ENCODE measurements at places on chromosomes 16 and 17. TPM values are rescaled to one million over a fixed set of nuclear protein-coding genes. Genes with fewer than 3 reads are reported as not detected.

The WSCD1 gene
- polyA plus RNA-seq, result 0.16 TPM

The C17orf107 gene
- polyA plus RNA-seq, result 0.58 TPM

The PYDC1 gene
- polyA plus RNA-seq, result not detected

The CMTM2 gene
- polyA plus RNA-seq, result 0.06 TPM

The CWC25 gene
- polyA plus RNA-seq, result 15.2 TPM

The ABI3 gene
- polyA plus RNA-seq, result 4.1 TPM
